Thoracic aorta endothelial cell (primary cell): ENCODE measurements at places on chromosomes 1 and 21. TPM values are rescaled to one million over a fixed set of nuclear protein-coding genes. Genes with fewer than 3 reads are reported as not detected.

The CASZ1 gene
- 1.2 and 3.7 TPM in 2 replicates for total RNA-seq

The CA14 gene
- total RNA-seq: not detected in 2 replicates

The FMOD gene
- total RNA-seq: 0.22 and 0.27 TPM in 2 replicates

The SPATA46 gene
- not detected in 2 replicates for total RNA-seq

The PTCH2 gene
- total RNA-seq: 0.13 and 0.29 TPM in 2 replicates

The ILDR2 gene
- total RNA-seq: 0.14 TPM in 1 of 2 replicates, not detected in the other

The PTGS2 gene
- 12.9 and 61.7 TPM in 2 replicates for total RNA-seq

The TMCO2 gene
- total RNA-seq: not detected in 2 replicates

The IL10 gene
- total RNA-seq: not detected in 2 replicates

The CD2 gene
- total RNA-seq: not detected in 2 replicates

The MMP23B gene
- 0.13 and 0.29 TPM in 2 replicates for total RNA-seq

The TXNIP gene
- 27.9 and 32.2 TPM in 2 replicates for total RNA-seq

The S100A14 gene
- total RNA-seq: not detected in 2 replicates

The DSCAM gene
- not detected in 2 replicates for total RNA-seq

The TSNAX gene
- 41.2 and 41.4 TPM in 2 replicates for total RNA-seq

The TLR5 gene
- 0.27 and 0.72 TPM in 2 replicates for total RNA-seq

The CD1C gene
- not detected in 2 replicates for total RNA-seq

The GUCA2A gene
- total RNA-seq: not detected in 2 replicates

The ZNF670 gene
- 6.4 and 7.0 TPM in 2 replicates for total RNA-seq

The SHISA4 gene
- 8.5 and 9.8 TPM in 2 replicates for total RNA-seq

The FCGR3B gene
- total RNA-seq: not detected in 2 replicates

The TIE1 gene
- 436 and 472 TPM in 2 replicates for total RNA-seq

The CTSE gene
- 0.36 TPM in 1 of 2 replicates, not detected in the other for total RNA-seq

The C2CD4D gene
- 0.07 TPM in 1 of 2 replicates, not detected in the other for total RNA-seq

The ZNF695 gene
- total RNA-seq: 3.2 and 4.5 TPM in 2 replicates

The SYT6 gene
- not detected in 2 replicates for total RNA-seq

The KCNK2 gene
- not detected in 2 replicates for total RNA-seq

The RGS16 gene
- total RNA-seq: 0.13 TPM in 1 of 2 replicates, not detected in the other

The MTARC1 gene
- total RNA-seq: 2.5 and 3.4 TPM in 2 replicates

The LCE2C gene
- not detected in 2 replicates for total RNA-seq

The CA6 gene
- not detected in 2 replicates for total RNA-seq

The GPR137B gene
- total RNA-seq: 4.9 and 5.6 TPM in 2 replicates

The ERRFI1 gene
- 29.2 and 43.9 TPM in 2 replicates for total RNA-seq

The COL24A1 gene
- 0.07 and 0.27 TPM in 2 replicates for total RNA-seq

The ASCL5 gene
- not detected in 2 replicates for total RNA-seq

The SUSD4 gene
- total RNA-seq: not detected in 2 replicates

The SYDE2 gene
- total RNA-seq: 6.6 and 7.2 TPM in 2 replicates

The DVL1 gene
- 28.9 and 38.4 TPM in 2 replicates for total RNA-seq

The RHOC gene
- total RNA-seq: 618 and 791 TPM in 2 replicates

The DAB1 gene
- not detected in 2 replicates for total RNA-seq

The RHD gene
- not detected in 2 replicates for total RNA-seq

The TPTE gene
- total RNA-seq: not detected in 2 replicates
